Caco-2 (cell line): ENCODE measurements at places on chromosomes 2 and 18. TPM values are rescaled to one million over a fixed set of nuclear protein-coding genes. Genes with fewer than 3 reads are reported as not detected.

Gene MEP1B
- total RNA-seq: not detected in 2 replicates

Gene PTPRN
- not detected in 2 replicates for total RNA-seq

Gene AMER3
- 0.79 TPM in 2 replicates for total RNA-seq

Gene PRKAG3
- not detected in 2 replicates for total RNA-seq

Gene DNAJC27
- total RNA-seq: 5.1 and 6.1 TPM in 2 replicates

Gene ZNF396
- 0.35 and 0.61 TPM in 2 replicates for total RNA-seq

Gene SF3B1
- 273 and 274 TPM in 2 replicates for total RNA-seq

Gene LINC00305
- not detected in 2 replicates for total RNA-seq

Gene CD226
- total RNA-seq: 0.02 TPM in 1 of 2 replicates, not detected in the other

Gene RTN4
- total RNA-seq: 231 and 236 TPM in 2 replicates

Gene CXCR1
- not detected in 2 replicates for total RNA-seq

Gene PDK1
- 10.7 and 11.0 TPM in 2 replicates for total RNA-seq

Gene SPC25
- 28.0 and 32.6 TPM in 2 replicates for total RNA-seq

Gene COL6A3
- total RNA-seq: 0.73 and 2.1 TPM in 2 replicates

Gene TDRD15
- total RNA-seq: not detected in 2 replicates

Gene CHRNA1
- not detected in 2 replicates for total RNA-seq

Gene PAX8
- total RNA-seq: 7.5 and 7.7 TPM in 2 replicates

Gene LDLRAD4
- 1.2 and 1.5 TPM in 2 replicates for total RNA-seq

Gene SLC8A1
- total RNA-seq: 0.21 and 0.43 TPM in 2 replicates

Gene NT5DC4
- total RNA-seq: 3.3 and 4.0 TPM in 2 replicates

Gene STRADB
- 41.2 and 49.0 TPM in 2 replicates for total RNA-seq

Gene EFEMP1
- total RNA-seq: not detected in 2 replicates

Gene TNP1
- total RNA-seq: not detected in 2 replicates

Gene SKOR2
- not detected in 2 replicates for total RNA-seq

Gene RNF125
- 0.39 and 0.61 TPM in 2 replicates for total RNA-seq

Gene PTPN2
- 53.4 and 55.0 TPM in 2 replicates for total RNA-seq

Gene PID1
- total RNA-seq: 9.8 and 11.3 TPM in 2 replicates

Gene PRKRA
- 58.3 and 60.2 TPM in 2 replicates for total RNA-seq

Gene CASP10
- total RNA-seq: 5.8 and 5.9 TPM in 2 replicates

Gene VWC2L
- total RNA-seq: not detected in 2 replicates

Gene LYG2
- total RNA-seq: not detected in 2 replicates

Gene KCNF1
- total RNA-seq: 0.28 and 0.29 TPM in 2 replicates

Gene PKDCC
- total RNA-seq: 322 and 339 TPM in 2 replicates

Gene GDF7
- 1.7 and 1.8 TPM in 2 replicates for total RNA-seq

Gene KLHL41
- total RNA-seq: 0.21 TPM in 1 of 2 replicates, not detected in the other

Gene DNAJC5G
- total RNA-seq: 0.25 and 0.51 TPM in 2 replicates

Gene SLC30A3
- 3.9 and 4.3 TPM in 2 replicates for total RNA-seq

Gene LYPD1
- total RNA-seq: 15.8 and 18.2 TPM in 2 replicates

Gene CHRNG
- total RNA-seq: not detected in 2 replicates

Gene KHK
- total RNA-seq: 7.9 and 9.3 TPM in 2 replicates

Gene DOK6
- total RNA-seq: not detected in 2 replicates
